ENCODE measurements at places on chromosomes 1 and 21.
A peak's percentile ranks its signal among the peaks of the same experiment; 100 is the strongest.

GRCh38 chr1:114671011-114671938 is 1.4 kb upstream of the DENND2C start:
- peak; percentile 38 for DNase-seq

DNA sequence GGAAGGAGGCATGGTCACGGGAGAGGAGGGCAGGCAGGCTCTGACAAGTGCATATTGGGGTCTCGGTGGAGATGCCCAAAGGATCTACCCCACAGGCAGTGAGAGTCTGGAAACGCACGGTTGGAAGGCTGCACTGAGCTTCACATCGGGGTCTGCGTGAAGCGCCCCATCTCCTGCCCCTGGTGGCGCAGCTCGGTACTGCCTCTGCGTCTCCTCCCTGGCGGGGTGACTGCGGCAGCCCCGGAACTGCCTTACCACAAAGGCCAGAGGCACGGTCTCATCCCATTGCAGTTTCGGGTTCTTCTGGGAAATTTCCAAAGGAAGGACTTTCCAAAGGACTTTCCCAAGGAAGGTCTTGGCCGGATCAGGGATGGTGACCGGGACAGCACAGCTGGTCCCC is 69.2 kb upstream of the AJAP1 start:
- peak; percentile 2 for DNase-seq

DNA sequence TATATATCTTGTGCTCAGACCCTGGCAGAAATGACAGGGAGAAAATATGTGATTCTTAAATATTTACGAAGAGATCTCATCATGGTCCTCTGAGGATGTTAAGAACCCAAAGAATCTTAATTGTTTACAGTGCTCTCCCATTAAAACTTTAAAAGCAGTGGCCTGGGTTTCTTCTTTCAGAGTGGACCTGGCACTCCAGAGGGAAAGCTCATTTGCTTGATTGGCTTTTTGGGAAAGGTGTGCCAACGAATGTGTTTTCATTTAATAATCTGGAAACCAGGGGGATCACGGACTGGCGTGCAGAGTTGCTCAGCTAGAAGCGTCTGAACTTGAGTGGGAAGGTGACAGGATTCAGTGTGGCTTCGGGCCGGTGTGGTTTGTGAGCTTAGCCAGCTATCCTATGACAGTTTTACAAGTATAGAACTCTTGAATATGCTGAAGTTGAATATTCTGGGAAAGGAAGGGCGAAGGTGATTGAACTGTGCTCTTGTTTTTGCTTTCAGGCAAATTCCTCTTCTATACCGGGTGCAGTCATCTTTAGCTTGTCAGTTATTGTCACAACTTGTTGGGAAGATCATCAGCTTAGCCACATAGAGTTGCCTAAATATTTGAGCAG is 154.8 kb downstream of the C1orf21 start:
- DNase-seq: no peak

- DNase-seq: peak; percentile 55
Observed at GRCh38 chr21:39314143-39315027, 953 bp upstream of the BRWD1 start.

GRCh38 chr1:175174309-175175102 is 18.1 kb downstream of the KIAA0040 start:
- DNase-seq: peak; percentile 18

DNA sequence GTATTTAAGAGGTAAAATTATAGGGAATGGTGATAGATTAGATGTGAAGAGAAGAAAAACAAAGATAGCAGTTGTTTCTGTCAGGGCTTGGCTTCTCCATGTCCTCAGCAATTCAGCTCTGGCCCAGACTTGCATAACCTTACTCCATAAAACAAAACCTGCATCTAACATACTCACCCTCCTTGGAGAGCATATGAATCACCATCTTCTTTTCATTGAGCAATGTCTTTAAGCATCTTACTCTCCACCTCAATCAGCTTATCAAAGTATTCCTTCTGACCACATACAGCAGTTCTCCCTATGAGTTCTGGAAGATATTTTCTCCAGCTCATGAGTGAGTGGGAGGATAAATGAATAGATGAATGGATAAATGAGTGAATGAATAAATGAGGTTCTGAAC is 49.0 kb downstream of the RAB3B start:
- no peak for DNase-seq

DNA sequence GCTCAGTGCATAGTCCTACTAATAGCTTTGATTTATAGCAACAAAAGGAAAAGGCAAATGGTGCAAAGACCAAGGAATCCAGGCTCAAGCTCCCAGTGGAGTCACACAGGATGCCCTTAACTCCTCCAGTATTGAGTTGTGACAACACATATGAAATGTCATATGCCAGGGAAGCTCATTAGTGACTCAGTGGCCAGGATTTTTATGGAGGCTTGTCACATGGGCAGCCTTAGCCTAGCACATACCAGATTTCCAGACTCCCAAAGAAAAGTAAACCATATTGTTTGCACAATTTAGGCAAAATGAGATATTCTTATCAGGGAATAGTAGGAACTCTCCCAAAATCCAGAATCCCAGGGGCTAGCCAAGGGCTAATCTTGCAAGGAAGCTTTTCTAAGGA is 129.2 kb downstream of the MAGI3 start:
- DNase-seq: no peak

GRCh38 chr1:22855668-22856606 is 116.7 kb downstream of the LACTBL1 start:
- no peak for DNase-seq

DNA sequence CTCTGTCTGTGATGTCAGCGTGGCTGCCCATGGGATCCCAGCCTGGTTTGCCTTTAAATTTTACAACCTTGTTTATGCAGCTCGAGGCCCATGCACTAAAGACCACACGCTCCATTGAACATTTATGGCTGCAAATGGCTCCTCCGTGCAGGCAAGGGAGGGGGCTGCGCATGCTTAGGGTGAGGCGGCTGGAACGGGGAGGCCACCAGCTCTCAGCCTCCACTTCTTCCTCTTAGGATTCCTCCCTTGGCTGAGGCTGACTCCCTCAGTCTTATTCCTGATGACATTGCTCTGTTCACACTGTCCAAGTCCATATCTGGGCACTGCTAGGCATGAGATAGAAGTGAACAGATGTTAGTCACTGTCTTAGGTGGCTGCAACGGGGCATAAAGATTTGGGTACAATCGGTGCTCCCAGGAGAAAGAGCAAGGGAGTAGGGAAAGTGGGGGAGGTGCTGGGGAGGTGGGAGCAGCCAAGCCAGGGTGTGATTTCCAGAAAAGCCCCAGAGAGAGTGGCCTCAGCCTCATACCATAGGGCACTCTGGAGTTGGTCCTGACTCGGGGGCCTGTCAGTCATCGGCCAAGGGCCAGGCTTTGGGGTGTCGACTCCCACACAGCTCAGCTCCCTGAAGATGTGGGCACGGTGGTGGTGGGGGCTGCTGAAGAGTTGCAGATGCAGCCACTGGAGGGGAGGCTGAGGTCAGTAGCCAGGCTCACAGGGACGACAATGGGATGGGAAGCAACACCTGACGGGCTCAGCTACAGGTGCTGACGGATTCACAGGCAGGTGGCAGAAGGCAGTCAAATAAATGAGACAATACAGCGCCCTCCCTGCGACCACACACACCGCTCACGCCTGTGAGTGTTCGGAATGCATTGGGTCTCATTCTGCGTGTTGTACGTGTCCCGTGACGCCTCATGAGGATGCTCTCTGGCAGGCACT is 37.3 kb upstream of the ACTL8 start:
- DNase-seq: no peak

GRCh38 chr1:207051191-207051943 is at the start of gene YOD1:
Gene YOD1, minus strand, starts transcription at chr1:207051208. Its CDS starts 178 bp downstream, at chr1:207051030.
- no peak for DNase-seq

- DNase-seq: no peak
Observed at GRCh38 chr1:207659545-207660153, 14.7 kb downstream of the CR1L start.

Data from CD4-positive, alpha-beta memory T cell (primary cell).